Non-pigmented ciliary epithelial cell (primary cell): ENCODE measurements at places on chromosomes 7 and 10.
A peak's percentile ranks its signal among the peaks of the same experiment; 100 is the strongest.

DNA sequence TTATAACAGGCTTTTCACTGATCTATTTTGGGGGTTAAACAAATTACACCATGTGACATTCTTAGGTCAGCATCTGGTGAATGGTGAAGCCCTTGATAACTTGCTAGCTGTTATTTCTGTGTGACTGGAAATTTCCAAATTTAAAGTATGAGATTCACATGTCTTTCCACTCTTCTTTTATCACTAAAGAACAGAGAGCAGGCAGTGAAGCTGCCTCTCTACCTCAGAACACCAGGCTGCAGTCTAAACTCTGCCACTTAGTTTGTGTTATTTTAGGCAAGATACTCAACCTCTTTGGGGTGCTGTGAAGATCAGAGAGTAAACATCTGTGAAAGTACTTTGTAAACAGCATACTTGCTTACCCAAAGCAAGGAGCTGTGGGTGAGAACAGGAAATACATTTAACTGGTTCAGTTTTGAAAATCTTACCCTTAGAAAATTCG lies 15.5 kb upstream of the SP4 start:
- DNase-seq = no peak

DNA sequence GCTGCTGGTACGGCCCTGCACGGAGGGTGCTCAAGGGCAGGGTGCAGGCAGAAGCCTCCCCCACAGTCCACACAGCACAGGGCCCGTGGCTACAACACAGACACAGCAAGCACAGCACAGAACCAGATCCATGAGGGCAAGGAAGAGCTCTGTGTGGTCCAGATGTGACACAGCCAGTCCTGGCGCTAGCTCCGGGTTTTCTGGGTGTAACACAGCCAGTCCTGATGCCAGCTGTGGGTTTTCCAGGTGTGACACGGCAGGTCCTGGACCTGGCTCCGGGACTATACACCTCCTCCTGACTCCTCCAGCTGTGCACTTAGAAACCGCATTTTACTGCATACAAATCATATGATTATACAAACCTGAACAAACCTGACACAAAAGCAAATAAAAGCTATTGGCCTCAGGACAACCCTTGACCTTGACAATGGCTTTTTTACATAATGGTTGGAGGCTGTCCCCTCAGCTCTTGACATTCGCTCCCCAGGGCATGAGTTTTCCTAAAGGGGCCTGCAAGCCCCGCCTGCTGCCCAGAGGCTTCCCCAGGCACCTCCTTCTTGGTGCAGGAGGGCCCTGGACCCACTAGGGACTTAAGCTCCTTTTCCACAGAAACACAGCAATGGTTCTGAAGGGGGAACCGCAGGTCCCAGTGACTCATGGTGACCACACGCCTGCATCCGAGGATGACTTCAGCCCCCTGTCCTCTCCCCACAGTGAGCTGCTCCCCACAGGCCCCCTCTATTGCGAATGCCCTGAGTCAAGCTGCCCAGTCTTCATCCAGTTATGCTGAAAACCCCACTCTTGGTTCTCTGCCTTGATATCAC lies 209.6 kb downstream of the PTPRN2 start:
- DNase-seq = no peak

GRCh38 chr7:23955145-23955544 lies 245.1 kb downstream of the STK31 start:
- no peak for DNase-seq

GRCh38 chr7:4201566-4201965 lies 480.5 kb upstream of the FOXK1 start:
- DNase-seq = no peak

GRCh38 chr10:82814635-82815034 lies 939.6 kb downstream of the NRG3 start:
- DNase-seq = peak; percentile 14

DNA sequence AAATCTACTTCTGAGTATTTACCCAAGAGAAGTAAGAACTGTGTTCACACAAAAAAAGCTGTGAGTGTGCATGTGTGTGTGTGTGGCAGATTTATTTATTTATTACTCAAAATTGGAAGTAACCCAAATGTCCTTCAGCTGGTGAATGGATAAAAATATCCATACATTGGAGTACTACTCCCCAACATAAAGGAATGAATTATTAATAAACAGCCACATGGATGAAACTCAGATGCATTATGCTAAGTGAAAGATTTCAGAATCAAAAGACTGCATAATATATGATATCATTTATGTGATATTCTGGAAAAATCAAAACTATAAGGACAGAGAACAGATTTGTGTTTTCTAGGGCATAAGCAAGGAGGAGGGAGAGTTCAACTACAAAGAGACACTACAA lies 47.1 kb upstream of the DNAH11 start:
- no peak for DNase-seq

DNA sequence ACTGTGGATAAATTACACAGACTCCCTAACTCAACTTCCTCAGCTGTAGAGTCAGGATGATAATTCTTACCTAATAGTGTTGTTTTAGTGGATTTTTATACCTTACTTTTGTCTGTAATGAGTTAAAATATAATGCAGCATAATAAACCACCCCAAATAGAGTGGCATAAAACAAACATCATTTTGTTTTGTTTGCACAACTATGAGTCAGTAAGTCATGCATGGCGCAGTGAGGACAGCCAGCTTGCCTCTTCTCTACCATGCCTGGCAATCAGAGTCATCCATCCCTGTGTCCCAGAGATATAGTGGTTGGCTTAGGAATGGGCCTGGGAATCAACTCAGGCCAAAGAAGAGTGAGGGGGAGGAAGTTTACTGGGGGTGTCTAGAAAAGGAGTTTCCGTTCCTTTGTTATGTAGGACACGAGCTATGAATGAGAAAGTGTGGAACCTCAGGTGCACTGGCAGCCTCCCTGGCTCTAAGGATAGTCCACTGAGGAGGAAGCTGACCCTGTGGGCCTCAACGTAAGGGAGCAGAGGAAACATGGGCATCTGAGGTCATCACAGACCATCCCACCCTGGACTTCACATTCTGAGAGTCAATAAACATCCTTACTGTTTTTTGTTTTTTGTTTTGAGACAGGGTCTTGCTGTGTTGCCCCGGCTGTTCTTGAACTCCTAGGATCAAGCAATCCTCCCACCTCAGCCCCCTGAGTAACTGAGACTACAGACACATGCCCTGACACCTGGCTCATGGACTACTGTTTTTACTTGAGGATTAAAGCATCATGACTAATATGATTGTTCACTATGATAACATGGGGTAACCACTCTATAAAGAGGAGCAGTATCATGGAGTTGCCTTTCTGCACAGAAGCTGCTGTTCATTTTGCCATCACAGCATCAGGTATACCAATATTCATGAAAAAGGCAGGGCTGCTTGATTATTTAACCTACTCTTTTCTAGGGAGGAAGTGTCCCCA lies 21.0 kb upstream of the GRB10 start:
- no peak for DNase-seq

- DNase-seq = no peak
These were observed 141.3 kb upstream of the KLF14 start for GRCh38 chr7:130875265-130875741.

DNA sequence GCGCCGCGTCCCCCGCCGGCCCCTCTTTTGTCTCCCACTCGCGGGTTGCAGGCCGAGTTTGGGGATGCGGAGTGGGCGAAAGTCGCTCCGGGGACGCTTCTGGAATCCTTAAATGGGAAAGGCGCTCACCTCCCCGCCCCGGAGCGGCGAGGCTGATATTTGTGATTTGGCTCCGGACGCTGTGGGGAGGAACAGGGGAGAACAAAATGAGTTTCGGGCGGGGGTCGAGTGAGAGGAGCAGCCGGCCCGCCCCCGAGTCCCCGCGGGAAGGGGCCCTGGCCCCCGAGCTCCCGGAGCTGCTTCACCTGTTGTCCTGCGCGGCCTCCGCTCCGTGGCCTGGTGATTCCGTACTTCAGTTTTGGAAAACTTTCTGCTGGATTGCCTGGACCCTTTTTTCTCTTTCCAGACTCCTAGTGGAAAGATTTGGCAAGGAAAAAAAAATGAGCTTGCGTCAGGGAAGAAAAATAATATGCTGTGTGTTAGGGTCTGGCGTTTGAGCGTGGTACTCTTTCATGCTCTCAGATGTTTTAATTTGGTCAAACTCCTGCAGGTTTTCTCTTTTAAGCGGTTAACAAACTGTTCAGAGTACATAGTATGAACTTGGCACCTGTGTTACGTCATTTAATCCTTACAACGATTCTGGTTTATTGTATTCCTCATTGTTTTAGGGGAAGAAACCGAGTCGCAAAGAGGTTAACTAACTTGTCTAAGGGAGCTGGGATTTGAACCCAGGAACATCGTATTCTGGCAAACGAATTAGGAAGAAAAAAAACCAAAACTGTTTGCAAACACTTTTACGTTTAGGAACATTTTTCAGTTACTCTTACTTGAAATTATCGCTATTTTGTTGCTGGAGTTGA lies 924 bp downstream of the BMPR1A start:
- no peak for DNase-seq

DNA sequence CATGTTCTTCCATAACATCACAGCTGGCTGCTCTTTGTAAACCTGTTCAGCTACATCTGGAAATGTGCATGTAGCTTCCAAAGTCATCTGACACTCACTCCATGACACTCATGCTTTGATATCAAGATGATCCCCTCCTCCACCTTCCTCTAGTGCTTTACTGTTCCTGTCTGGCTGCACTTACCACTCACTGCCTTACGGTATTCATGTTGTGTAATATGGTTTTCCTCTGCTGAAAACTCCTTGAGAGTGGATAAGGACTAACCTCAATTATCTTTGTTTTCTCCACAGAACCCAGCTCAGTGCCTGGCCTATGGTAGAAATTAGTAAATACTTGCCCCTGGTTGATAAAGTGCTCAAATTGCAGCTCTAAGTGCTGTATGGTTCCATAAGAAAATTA lies 483.9 kb downstream of the HTR7 start:
- no peak for DNase-seq

GRCh38 chr10:126099366-126099765 lies 203.0 kb downstream of the FANK1 start:
- no peak for DNase-seq

GRCh38 chr10:129754211-129755050 lies 209.6 kb downstream of the EBF3 start:
- no peak for DNase-seq

DNA sequence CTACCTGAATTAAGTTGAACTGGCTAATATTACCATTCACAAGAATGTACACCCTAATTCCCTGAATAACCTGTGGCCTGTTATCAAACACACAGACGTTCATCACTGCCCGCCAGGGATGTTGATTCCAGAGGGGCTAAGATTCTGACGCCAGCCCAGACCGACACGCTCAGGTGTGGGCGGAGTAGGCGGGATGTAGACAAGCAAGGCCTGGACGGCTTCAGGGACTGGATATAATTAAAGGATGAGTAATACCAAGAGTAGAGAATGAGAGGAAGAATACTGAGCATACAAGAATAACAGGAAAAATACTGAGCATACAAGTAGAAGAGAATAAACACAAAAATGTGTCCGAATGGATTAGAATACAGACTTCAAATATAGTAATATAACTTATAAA lies 29.0 kb downstream of the CUBN start:
- DNase-seq = no peak

- no peak for DNase-seq
These were observed 245.2 kb downstream of the TNS3 start for GRCh38 chr7:47336472-47337425.

GRCh38 chr10:78868048-78868447 lies 200.7 kb upstream of the ZMIZ1 start:
- DNase-seq = no peak

DNA sequence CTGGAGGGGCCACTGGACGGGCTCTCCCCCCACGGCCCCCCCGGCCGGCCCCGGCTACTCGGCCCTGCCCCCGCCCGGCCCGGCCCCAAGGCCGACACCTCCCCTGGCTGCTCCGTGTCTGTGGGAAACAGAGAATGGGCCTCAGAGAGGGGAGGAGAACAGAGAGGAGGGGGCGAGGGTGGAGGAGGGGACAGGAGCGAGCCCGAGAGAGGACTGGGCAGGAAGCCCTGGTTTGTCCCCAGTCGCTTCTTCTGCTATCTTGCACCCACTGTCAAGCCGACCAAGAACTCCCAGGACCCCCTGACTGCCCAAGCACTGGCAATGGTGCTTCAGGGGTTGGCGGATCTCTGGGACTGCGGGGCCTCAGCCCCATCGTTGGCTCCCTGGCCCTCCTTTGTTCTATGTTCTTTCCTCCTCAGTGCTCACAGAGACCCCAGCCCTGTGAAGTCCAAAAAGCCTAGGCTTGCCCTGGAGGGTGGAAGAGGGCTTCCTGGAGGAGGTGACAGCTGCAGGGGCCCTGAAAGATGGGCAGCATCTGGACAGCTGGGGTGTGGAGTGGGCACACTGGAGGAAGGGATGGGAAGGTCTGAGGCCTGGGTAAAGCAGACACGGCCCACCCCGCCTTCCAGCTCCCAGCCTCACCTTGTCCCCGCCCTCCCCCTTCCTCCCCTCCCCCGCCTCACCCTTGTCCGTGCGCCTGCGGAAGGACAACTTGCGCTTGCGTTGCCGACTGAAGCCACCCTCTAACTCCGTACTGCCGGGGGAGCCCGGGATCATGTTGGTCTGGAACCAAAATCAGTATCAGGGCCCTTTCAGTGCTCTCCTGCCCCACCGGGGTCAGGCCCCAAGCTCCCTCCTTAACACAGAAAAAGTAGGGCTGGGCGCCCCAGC lies 30.1 kb downstream of the KCNH2 start:
- DNase-seq = no peak

DNA sequence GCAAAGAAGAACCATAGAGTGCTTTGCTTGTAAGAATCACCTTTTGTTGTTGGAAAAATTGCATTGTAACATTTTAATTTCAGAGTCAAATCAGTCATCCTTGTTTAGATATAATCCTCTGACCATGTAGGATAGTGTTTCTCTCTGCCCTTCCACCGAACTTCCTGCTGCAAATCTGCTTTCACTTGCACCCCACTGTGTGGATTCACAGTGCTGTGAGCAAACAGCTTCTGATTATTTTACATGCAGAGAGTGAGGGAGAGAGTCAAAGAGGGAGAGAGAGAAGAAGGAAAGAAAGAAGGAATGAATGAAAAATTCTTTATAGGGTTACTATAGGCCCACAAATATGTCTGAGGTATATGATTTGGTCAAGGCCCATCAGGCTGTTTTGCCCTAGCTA lies 30.0 kb upstream of the SEM1 start:
- peak; percentile 1 for DNase-seq

DNA sequence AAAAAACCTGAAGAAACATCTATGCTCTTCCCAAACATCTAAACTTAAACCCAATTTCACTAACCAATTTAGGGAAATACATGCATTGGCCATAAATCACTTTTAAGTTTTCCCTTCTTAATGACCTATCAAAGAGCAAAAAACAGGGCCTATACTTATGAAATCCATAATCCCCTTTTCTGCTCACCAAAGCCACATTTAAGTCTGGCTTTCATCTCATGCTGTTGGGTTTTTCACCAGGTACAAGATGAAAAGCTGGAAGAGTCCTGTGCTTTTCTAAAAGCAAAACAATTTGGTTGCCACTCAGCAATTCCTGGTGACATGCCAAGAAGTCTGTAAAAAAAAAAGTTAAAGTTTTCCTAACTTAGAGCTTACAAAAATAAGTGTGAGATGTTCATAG lies 92.6 kb downstream of the HPSE2 start:
- no peak for DNase-seq
